DMS153 (cell line): ENCODE measurements at places on chromosomes 13 and 19.

DNA sequence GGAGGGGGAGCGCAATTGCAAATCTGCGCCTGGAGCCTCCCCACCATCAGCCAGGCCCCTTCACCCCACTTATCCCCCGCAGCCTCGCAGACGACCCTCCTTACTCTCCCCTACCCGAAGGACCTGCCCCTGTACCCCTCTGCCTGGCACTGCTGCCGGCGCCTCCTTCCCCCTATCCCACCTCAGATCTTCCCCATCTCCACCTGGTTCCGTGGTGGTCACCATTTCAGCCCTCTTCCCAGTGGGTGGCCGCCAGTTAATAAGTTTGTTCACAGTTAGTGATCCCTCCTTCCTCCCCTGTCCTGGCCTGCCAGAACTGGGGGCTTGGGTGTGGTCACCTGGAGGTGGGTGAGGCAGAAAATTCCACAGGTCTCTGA lies 397 bp downstream of the SLC44A2 start:
- no peak for DNase-seq

DNA sequence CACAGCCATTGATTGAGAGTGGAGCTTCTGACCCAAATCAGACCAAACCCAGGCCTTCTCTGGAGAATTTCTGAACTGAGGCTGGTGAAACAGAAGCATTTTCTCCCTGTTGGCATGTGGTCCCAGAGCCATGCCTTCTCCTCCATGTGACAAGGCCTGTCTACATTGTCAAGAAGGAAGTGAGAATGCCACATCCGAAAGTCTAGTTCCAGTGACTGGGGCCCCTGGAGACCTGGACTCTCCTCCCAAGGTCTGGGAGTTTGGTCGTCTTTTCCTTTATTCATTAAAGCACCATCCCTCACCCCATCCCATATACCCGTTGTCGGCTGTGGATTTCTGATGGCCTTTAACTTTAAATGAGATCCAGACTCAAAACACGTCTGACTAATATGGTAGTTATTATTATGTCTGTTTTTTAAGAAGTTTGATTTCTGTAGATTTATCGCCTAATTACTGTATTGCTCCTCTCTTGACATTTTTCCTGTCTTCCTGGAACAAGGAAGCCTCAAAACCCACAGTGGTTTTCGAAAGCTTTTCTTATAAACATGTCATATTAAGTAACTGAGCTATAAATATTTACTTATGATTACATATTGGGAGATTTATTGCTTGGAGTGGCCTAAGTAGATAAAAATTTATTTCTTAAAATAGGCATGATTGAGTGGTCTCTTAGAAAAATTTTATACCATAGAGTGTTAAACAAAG lies 128.3 kb upstream of the FRY start:
- DNase-seq, result no peak

DNA sequence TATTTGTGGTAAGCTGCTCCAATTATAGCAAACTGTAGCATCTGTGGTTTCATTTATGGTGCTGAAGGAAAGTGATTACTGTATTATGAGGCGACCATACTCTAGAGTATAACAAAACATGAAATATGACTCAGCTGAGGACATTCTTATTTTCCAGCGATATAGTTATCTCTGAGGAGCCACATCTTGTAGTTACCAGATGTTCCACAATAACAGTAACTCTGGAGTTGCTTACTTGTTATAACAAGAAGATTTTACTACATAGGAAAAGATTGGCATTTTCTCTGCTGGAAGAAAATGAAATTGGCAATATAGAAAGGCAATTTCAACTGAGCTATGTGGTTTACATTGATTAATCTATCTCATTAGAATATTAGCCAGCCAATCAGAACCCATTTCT lies 1634.2 kb downstream of the PCDH9 start:
- DNase-seq, result no peak

DNA sequence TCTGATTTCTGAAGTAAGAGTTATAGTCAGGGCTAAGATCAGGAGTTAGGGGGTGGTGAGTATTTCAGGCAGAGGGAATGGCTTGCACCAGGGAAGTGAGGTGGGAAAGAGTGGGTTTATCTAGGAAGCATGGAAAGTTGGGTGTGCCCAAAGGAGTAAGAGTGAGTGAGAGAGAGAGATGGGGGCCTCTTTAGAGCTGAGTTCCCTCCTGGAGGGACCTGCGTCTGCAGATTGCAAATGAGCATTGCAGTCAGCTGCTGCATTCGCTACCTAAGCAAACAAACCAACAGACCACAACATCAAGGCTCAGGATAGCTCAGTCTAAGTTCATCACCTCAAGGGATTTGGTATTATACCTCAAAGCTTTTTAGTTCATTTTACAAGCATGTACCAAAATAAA lies 405.8 kb downstream of the FGF9 start:
- DNase-seq, result peak; percentile 23

DNA sequence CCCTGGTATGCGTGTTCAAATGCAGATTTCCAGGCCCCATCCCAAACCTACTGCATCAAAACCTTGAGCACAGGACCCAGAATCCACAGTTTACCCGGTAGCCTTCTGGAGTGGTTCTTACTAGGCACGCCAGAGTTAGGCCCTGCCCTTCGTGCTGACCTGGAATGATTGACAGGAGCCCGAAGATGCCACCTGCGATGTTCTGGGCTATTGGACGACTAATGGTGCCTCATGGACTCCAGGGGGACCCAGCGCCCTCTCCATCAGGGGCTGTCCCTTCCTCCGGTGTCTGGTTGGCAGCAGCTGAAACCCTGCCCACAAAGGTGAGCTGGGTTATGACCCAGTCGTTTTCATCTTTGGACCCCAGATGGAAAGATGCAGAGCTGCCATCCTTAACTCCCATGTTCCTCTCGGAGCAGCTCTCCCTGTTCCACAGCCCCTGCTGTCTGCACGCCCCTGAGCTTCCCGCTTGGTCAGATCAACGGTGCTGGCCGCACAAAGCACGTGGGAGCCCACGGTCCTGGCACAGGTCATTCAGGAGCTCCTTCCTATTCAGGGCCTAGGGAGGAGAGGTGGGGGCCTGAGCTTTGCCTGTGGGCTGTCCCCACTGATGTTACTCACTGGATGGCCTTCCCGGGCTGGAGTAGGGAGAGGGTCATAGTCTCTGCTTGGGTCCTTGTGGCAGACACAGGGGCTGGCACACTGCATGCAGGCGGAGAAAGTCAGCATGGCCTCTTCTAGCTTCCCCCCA lies 65.8 kb downstream of the GPR12 start:
- no peak for DNase-seq

DNA sequence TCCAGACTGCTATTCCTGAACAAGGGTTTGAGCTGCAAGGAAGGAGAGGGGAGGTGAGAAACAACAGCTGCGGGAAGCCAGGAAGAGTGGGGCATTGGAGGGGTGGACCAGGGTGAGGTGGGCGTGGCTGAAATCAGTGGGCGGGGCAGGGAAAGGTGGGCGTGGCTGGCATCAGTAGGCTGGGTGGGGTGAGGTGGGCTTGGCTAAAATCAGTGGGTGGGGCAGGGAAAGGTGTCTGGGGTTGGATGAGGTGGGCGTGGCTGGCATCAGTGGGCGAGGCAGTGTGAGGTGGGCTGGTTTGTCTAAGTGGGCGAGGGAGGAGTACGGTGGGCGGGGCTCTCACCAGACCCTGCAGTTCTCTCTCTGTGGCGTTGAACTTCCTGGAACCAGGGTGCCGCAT lies 87.6 kb downstream of the MUC16 start:
- no peak for DNase-seq

- no peak for DNase-seq
Measured at GRCh38 chr13:94660695-94661326, 51.5 kb downstream of the SOX21 start.

DNA sequence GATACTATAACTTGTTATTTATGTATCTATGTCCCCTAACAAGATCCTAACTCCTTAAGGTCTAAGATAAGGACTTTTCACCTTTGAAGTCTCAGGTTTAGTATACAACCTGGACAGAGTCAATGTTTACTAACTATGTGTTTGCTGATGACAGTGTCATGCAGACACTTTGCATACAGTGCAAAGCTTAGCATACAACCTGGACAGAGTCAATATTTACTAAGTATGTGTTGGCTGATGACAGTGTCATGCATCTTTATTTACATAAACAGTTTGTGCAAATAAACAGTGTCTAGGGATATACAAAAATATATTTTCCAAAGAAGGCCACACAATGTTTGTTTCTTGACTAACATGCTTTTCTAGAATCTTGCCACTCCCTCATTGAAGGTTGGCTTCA lies 34.7 kb downstream of the DCT start:
- no peak for DNase-seq

DNA sequence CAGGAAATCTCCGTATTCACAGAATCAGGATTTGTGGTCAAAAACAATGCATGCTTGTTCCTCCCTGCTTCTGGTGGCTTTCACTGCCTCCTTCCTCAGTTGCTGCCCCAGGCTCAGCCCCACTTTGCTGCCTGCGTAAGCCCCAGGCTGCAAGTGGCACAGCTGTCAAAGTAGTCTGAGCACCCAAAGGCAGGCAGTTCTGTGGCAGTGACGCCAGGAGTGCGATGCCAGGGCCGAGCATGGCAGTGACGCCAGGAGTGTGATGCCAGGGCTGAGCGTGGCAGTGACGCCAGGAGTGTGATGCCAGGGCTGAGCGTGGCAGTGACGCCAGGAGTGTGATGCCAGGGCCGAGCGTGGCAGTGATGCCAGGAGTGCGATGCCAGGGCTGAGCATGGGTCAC lies 77.3 kb upstream of the GPR183 start:
- DNase-seq, result no peak
